ENCODE measurements at places on chromosomes 1 and 21.

DNA sequence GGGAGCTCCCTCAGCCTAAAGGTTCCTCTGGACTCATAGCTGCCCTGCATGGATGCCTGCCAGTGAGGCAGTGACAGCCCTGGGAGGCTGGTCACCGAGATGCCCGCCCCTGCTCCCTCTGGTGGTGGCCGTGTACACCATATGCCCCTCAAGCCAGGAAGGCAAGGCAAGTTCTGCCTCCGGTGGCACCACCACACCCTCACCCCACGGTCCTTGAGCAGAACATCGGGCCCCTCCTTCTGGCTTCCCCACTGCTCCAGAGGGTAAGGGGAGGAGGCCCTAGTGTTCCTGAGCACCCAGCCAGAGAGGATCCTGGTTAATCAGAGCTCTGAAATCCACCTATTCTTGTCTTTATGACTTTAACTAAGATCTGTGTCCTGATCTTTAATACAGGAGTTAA lies 1.5 kb upstream of the S100A14 start:
- peak; percentile 34 for DNase-seq

DNA sequence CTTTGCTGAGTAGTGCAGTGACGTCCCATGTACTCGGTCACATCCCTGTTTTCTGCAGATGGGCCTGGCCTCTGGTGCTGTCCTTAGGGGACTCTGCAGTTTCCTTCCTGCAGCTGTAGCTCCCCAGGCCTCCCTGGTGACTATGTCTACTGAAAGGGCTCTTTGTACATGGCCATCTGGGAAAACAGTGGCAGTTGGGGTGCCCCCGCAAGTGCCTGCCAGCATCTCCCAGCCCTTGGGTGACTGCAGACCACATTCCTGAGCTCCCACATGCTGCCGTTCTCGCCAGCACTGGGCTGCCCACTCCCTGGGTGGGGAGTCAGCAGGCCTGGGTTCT lies 37.5 kb upstream of the KCNA10 start:
- DNase-seq = no peak

DNA sequence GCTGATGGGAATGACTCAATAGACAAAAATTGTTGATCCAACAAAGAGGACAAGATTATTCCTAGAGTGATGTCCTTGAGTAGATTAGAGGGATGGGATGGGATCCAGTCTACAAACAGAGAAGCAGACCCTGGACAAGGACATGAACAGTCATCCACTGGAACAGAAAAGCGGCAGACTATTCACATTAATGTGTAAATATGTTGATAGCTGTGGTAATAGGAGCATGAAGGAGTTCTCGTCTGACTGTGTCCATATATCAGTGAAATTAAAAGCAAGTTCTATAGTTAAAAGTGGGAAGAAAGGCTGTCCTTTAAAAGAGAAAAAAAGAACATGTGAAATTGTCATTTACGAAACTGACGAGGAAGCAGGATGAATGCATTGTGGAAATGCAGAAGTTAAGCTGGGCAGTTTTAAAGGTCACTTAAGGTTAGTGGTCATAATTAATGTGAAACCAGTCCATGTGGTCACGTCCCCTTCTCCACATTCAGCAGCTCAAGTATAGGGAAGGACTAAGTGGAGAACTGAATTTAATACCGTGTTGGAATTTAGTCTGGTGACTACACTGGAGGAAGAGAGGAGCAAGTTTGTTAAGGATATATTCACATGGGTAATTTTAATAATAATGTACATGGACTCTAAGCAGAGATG lies 62.1 kb downstream of the PIK3R3 start:
- no peak for DNase-seq

GRCh38 chr1:151723726-151724370 lies 2.5 kb downstream of the RIIAD1 start:
- no peak for DNase-seq

GRCh38 chr1:186980400-186980799 lies 151.7 kb downstream of the PLA2G4A start:
- DNase-seq = no peak

DNA sequence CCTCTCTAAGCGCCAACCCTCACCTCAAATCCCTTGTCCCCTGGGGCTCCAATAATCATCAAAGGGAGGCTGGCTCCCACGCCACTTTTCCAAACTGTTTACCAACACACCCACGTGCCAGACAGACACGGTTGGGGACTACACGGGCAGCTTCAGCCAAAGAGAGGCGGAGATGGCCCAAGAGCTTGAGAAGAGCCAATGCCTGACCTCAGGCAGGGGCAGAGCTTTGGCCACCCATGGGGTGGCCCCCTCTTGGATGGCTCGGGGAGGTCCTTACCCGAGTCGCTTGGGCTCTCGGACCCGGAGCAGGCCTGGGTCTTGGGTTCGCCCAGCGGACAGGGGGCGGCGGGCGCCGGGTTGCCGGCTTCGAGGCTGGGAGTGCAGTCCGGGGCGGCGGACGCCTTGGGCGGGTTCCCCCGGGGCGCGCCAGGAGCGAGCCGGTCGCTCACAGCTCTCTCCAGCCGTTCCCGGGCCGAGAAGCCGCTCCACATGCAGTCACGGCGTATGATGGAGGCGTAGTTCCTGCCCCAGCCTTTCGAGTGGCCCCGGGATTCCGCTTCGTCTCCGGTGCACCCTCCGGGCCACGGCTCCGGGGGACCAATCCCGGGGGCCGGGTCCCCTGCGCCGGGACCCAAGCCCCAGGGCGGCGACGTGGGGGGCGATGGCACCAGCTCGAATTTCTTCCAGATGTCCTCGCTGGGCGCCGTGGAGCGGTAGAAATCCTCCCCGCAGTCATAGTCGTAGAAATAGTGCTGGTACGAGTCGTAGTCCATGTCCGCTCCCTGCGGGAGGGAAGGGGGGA lies 854 bp downstream of the MYCL start:
- DNase-seq = no peak

GRCh38 chr1:230048322-230048721 lies 18.7 kb upstream of the GALNT2 start:
- DNase-seq = no peak

GRCh38 chr1:89735479-89735878 lies 85.4 kb upstream of the LRRC8D start:
- DNase-seq = no peak

GRCh38 chr1:157415661-157416060 lies 136.7 kb downstream of the FCRL5 start:
- DNase-seq = no peak
